Regular cardiac myocyte (primary cell): ENCODE measurements at places on chromosomes 6 and 20. TPM values are rescaled to one million over a fixed set of nuclear protein-coding genes. Genes with fewer than 3 reads are reported as not detected.

The DEF6 gene
- total RNA-seq, result 0.56 and 1.3 TPM in 2 replicates

The SLC22A3 gene
- total RNA-seq, result 1.7 and 2.3 TPM in 2 replicates

The ZNF165 gene
- 0.38 and 0.56 TPM in 2 replicates for total RNA-seq

The NELFCD gene
- total RNA-seq, result 39.7 and 51.0 TPM in 2 replicates

The SLC22A16 gene
- total RNA-seq, result under 0.01 TPM in 1 of 2 replicates, not detected in the other

The GRM1 gene
- under 0.01 TPM in 2 replicates for total RNA-seq

The CLVS2 gene
- total RNA-seq, result not detected in 2 replicates

The PSORS1C2 gene
- not detected in 2 replicates for total RNA-seq

The RHAG gene
- total RNA-seq, result not detected in 2 replicates

The TUBB2B gene
- 0.85 and 6.9 TPM in 2 replicates for total RNA-seq

The PTGIS gene
- 39.9 and 191 TPM in 2 replicates for total RNA-seq

The PTCHD4 gene
- 0.96 and 7.0 TPM in 2 replicates for total RNA-seq

The SLC32A1 gene
- total RNA-seq, result under 0.01 TPM in 1 of 2 replicates, not detected in the other

The TRIM10 gene
- total RNA-seq, result under 0.01 TPM in 1 of 2 replicates, not detected in the other

The TNFRSF6B gene
- 2.7 and 8.7 TPM in 2 replicates for total RNA-seq

The GLP1R gene
- under 0.01 TPM in 1 of 2 replicates, not detected in the other for total RNA-seq

The CRISP2 gene
- total RNA-seq, result not detected in 2 replicates

The TAB2 gene
- total RNA-seq, result 11.1 and 16.3 TPM in 2 replicates

The HCRTR2 gene
- total RNA-seq, result not detected in 2 replicates

The SYTL3 gene
- 3.6 and 6.8 TPM in 2 replicates for total RNA-seq

The LPA gene
- total RNA-seq, result under 0.01 TPM in 1 of 2 replicates, not detected in the other

The PPP1R3G gene
- 1.7 and 8.7 TPM in 2 replicates for total RNA-seq

The QRSL1 gene
- total RNA-seq, result 10.9 and 11.3 TPM in 2 replicates

The SPEF1 gene
- under 0.01 and 0.19 TPM in 2 replicates for total RNA-seq

The ELOVL2 gene
- total RNA-seq, result 0.38 and 2.8 TPM in 2 replicates

The HACE1 gene
- total RNA-seq, result 14.4 and 21.4 TPM in 2 replicates

The ROMO1 gene
- 182 and 251 TPM in 2 replicates for total RNA-seq

The OLIG3 gene
- total RNA-seq, result not detected in 2 replicates

The TBC1D32 gene
- 10.5 and 20.6 TPM in 2 replicates for total RNA-seq
